ENCODE measurements at places on chromosomes 2 and 18.

DNA sequence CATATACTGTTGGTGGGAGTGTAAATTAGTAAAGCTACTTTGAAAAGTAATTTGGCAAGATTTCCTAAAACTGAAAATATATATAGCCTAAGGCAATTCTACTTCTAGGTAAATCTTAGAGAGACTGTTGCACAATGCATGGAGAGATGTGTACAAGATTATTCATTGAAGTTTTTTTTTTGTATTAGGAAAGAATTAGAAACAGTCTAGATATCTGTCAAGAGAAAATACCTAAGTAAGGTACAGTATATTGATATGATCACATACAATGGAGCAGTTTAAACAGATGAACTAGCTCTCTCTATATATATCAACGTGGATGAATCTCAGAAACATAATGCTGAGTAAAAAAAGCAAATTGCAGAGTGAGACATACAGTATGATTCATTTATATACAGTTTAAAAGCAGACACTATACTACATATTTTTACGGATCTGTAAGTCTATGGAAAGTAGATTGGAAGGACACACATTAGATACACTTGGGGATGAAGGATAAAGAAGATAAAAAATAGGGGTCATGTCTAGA, 59.3 kb upstream of the ACVR1 start:
- DNase-seq: no peak

GRCh38 chr2:170147576-170147975, 30.4 kb upstream of the MYO3B start:
- DNase-seq: no peak

DNA sequence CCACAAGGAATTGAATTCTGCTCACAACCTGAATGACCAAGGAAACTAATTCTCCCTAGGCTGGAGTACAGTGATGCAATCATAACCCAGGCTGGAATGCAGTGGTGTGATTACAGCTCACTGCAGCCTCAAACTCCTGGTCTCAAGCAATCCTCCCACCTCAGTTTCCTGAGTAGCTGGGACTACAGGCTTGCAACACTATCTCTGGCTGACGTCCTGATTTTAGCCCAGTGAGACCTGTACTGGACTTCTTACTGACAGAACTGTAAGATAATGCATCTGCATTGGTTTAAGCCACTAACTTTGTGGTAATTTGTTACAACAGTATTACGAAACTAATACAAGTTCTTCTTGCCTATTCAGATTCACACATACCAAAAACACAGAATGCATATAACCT, 9.5 kb upstream of the KDSR start:
- no peak for DNase-seq

- no peak for DNase-seq
Observed at GRCh38 chr18:76042511-76042910, 452.5 kb downstream of the ZNF516 start.

DNA sequence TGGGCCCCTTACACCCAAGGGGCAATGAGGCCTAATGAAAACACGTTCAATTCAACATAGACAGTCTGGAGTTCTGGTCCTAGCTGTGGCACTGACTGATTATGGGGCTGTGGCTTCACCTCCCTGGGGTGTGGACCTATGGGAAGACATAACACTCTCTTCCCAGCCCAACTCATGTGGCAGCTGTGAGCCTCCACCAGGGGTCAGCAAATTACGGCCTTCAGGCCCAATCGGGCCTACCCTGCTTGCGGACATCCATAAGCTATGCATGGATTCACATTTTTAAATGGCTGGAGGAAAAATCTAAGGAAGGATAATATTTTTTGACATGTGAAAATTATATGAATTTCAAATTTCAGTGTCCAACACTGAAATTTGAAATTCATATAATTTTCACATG, 101.3 kb downstream of the LOXHD1 start:
- peak; percentile 65 for DNase-seq

Measured in islet precursor cell (in vitro differentiated cells).